ENCODE measurements at places on chromosomes 5 and 9.
A peak's percentile ranks its signal among the peaks of the same experiment; 100 is the strongest.

- no peak for DNase-seq
Observed at GRCh38 chr5:5116956-5117355, 23.2 kb upstream of the ADAMTS16 start.

DNA sequence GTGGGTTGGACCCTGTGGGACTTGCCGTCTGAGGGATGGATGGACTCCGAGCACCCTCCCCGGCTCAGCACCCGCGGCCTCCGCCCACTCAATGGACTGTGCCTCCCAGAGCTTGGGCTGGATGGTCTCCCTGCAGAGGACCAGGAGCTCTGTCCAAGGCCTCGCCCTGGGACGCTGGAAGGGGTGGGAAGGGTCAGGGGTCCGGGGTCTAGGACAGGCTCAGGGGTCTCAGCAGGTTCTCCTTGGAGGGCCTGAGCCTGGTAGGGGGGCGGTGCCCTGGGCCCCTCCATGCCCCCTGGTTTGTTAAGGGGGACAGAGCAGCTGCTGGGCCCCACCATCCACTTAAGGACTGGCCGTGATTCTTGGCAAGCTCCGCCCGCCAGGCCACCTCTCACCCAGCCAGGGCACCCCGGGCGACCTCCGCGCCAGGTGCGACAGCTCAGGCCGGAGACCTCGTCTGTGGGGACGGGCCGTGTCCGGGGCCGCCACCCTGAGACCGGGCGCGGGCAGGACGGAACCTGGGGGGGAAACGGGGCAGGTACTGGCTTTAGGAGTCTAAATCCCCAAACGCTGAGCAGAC lies 29.2 kb downstream of the EXOC3 start:
- DNase-seq: peak; percentile 78

GRCh38 chr9:90870621-90871326 lies 69.2 kb downstream of the SYK start:
- peak; percentile 56 for DNase-seq

DNA sequence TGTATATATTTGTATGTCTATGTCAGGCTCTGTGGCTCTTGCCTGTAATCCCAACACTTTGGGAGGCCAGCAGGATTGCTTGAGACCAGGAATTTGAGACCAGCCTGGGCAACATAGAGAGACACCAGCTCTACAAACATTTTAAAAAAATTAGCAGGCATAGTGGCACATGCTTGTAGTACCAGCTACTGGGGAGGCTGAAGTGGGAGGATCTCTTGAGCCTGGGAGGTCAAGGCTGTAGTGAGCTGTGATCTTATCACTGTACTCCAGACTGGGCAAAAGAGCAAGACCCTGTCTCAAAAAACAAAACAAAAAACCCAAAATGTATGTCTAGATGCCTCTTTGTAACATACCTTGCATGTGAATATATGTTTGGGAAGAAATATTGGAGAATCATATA lies 15.8 kb downstream of the ARRDC3 start:
- DNase-seq: no peak

- DNase-seq: no peak
Observed at GRCh38 chr9:124135813-124136365, 121.9 kb upstream of the NEK6 start.

- DNase-seq: no peak
Observed at GRCh38 chr5:72244862-72245371, 75.1 kb downstream of the MRPS27 start.

GRCh38 chr5:34043099-34043876 lies at the start of gene C1QTNF3:
TSS of gene C1QTNF3 (minus strand) at chr5:34043213. CDS start at chr5:34043125, 88 bp downstream.
- DNase-seq: no peak

GRCh38 chr5:73417303-73418034 lies 31.1 kb downstream of the FOXD1 start:
- no peak for DNase-seq

DNA sequence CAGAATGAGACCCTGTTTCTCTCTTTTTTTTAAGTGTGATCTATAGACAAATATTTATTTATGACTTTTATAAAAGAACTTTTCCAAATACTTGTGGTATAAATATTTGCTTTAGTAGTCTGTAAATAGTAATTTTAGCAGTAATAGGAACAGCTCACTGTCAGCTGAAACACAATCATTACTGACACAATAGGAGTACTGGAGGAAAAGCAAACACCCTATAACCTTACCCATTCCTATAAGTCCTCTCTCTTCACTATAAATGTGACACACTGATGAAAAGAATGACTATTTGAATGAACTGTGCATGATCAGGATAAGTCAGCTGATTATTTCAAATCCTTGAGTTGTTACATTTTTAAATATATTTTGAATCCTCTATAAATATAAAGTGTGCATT lies 72.4 kb downstream of the CDH12 start:
- DNase-seq: no peak

DNA sequence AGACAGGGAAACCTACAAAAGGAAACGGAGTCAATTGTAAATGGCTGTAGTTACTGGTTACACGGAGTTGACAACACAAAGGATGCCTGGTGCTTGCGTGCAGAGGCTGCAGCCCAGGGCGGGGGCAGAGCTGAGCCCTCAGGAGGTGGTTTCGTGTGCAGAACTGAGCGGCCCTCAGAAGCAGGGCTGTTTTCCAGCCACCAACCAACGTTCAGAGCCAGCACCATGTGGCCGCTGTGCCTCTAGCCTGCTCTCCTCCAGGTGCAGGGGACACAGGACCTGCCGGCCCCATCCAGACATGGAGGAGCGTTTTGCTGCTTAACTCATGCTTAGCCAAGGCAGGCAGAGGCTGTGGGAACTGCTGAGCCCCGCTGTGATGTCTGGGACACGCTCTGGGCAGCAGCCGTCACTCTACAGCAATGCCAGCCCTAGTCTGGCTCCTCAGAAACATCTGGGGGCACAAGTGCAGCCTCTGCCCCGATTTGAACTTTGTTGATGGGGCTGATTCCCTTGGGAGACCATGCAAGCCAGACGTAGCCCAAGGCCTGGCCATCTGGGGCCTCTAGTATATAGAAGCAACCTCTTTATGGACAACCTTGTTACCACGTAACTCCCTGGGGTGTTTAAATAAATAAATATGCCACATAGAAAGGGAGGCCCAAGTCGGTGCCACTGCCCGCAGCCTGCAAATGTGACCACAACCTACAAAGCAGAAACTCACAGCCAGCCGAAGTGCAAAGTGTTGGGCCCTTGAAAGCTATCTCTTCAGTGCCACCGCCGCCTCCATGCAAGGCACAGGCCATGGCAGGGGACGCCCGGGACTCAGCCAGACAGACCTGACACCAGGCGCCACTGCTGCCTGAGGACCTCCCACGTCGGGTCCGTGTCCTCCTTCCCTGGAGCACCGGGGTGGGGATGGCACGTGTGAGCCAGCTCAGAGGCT lies 42.1 kb downstream of the NKD2 start:
- DNase-seq: no peak

- DNase-seq: no peak
Observed at GRCh38 chr5:117892360-117892759, 1096.0 kb downstream of the DTWD2 start.

GRCh38 chr9:89999176-89999533 lies 394.3 kb downstream of the GADD45G start:
- no peak for DNase-seq

GRCh38 chr5:38466424-38467189 lies 89.8 kb downstream of the LIFR start:
- DNase-seq: no peak

DNA sequence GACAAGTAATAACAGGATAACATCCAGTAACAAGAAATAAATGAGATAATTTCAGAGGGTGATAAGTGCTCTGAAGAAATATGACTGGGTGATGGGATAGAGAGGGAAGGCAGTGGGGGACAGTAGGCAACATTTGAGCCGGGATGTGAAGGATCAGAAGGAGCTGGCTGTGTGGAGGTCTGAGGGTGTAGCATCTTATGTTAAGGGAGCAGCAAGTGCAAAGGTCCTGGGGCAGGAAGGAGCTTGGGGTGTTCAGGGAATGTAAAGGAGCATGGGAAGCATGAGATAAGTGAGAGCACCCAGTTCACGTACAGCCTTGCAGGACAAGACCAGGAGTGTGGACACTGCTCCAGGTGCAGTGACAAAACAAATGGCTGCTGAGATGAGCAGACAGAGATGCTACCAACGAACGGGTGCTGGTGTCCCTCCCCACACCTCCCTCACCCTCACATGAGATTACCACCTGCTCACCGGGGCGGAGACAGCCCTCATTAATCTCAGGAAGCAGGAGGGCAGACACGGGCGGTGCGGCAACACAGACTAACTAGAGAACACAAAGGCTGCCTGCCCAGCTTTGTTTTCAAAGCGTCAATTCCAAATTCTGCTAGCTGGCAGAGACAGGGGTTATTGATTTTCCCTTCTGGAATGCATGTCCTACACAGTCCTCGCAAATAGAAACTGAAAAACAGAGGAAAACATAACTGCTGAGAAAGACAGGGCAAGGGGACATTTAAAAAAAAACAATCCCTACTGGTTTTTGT lies 298.1 kb upstream of the PANK3 start:
- DNase-seq: no peak

- DNase-seq: no peak
Observed at GRCh38 chr9:105007143-105007542, 79.2 kb upstream of the ABCA1 start.

DNA sequence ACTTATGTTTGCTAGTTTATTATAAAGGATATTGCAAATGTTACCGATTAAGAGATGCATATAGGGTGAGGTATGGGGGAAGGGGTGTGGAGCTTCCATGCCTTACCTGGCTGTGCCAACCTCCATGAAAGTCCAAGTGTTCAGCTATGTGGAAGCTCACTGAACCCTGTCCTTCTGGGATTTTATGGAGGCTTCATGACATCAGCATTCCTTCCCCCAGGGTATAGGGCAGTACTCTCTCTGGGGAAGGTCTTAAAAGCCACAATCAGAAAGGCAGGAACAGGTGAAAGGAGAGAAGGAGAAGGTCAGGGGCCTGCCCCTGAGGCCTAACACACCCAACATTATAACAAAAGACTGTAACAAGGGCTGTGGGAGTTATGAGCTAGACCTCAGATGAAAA lies 592.6 kb downstream of the PDE4D start:
- no peak for DNase-seq

DNA sequence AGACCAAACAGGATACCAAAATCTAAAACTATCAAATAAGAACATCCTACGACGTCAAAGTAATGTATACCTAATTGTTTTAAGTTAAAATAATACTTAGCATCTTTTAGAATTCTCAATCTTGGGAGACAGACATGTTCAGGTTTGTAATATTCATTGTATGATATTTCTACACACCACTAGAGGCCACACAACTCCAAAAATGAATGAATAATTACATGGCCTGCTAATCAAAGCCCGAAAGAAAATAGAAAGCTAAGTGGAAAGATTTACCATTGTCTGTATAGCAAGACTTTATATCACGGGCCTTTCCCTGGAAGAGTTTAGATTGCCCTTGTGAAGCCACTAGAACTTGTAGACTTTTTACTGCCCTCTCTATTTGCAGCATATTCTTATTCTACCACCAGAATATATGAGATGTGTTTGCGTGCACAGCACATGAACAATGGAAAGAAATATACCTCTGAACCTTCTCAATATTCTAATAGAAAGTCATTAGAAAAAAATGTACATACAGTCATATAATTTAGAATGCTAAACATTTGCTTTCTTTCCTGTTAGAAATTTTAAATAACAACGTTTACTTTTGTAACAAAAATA lies 380.1 kb upstream of the NUDT12 start:
- DNase-seq: no peak

DNA sequence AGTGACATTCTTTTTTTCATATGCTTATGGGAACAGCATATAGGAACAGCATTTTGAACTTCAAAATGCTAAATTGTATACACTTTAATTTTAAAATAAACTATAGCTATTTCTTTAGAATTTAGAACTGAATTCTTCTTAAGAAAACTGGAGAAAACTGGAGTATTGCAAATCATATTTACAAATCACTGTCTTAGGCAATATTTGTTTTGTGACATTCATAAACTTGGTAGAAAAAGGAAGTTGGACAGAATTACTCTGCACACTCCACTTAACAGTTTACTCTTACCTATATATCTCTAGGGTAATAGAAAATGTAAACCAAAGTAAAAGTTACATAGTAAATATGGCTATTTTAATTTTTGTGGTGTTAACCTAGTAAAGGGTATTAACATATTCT lies 3.1 kb downstream of the DMRTA1 start:
- DNase-seq: no peak

- no peak for DNase-seq
Observed at GRCh38 chr5:172481011-172481800, 26.9 kb upstream of the SH3PXD2B start.

- DNase-seq: no peak
Observed at GRCh38 chr5:163912046-163912445, 406.6 kb downstream of the MAT2B start.

DNA sequence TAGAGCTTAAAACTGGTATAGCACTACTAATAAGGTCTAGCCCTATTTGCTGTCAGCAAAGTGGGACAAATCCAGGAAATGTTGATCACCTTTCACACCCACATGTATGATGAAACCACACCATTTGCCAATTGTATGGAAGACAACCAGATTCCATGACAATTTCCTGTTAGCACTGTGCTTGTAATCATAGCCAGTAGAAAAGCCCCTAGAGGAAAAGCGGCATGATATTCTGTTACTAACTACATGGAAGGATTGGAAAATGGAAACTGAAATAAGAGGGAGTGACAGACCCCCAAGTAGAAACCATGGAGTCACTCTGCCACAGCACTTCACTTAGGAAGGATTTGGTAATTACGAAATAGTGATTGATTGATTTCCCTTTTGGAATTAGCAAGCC lies 923 bp downstream of the SPATA6L start:
- DNase-seq: no peak

DNA sequence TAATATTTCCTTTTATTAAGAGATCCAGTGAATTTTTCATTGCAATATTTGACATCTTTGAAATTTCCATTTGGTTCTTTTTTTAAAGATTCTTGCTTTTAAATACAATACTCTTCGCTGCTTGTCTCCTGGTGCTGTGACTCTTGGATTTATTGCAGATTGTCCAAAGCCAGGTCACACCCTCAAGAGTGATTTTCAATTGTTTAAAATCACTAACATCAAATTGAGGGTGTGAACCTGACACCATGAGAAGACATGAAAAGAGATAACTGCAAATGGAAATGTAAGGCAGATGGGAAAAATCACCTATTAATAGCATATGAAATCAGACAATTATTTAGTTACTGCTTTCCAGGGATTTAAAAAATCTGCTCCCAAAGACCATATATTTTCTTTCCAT lies 42.6 kb downstream of the ANXA1 start:
- no peak for DNase-seq

- no peak for DNase-seq
Observed at GRCh38 chr9:32581512-32582143, 8.7 kb upstream of the NDUFB6 start.

DNA sequence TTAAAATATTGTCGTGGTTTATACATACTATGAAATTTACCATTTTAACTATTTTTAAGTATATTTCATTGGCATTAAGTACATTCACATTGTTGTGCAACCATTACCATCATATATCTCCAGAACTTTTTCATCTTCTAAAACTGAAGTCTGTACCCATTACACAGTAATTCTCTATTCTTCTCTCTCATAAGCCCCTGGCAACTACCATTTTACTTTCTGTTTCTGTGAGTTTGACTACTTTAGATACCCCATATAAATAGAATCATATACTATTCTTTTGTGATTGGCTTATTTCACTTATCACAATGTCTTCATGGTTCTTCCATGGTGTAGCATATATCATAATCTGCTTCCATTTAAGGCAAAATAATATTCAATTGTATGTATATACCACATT lies 30.3 kb downstream of the NDUFS4 start:
- no peak for DNase-seq

GRCh38 chr5:107864793-107865192 lies 194.1 kb upstream of the EFNA5 start:
- DNase-seq: no peak

Measured in activated CD8-positive, alpha-beta memory T cell treated with anti-CD3 and anti-CD28 coated beads for 24 hours (primary cell).